ENCODE measurements at places on chromosomes 16 and 17. TPM values are rescaled to one million over a fixed set of nuclear protein-coding genes. Genes with fewer than 3 reads are reported as not detected.

The TBC1D3K gene
- total RNA-seq = not detected

The TP53I13 gene
- total RNA-seq = 46.7 TPM

The TP53TG3 gene
- total RNA-seq = not detected

The OGFOD3 gene
- total RNA-seq = 24.5 TPM

The ABCC11 gene
- under 0.01 TPM for total RNA-seq

The SMG6 gene
- 49.5 TPM for total RNA-seq

The TMEM235 gene
- not detected for total RNA-seq

The OTOA gene
- total RNA-seq = not detected

The PALB2 gene
- total RNA-seq = 9.2 TPM

The ZPBP2 gene
- not detected for total RNA-seq

The GALR2 gene
- not detected for total RNA-seq

The XPO6 gene
- total RNA-seq = 62.4 TPM

The MT3 gene
- total RNA-seq = not detected

The CTRB2 gene
- not detected for total RNA-seq

The ASB16 gene
- total RNA-seq = not detected

The SPIRE2 gene
- total RNA-seq = 3.2 TPM

The GAST gene
- not detected for total RNA-seq

The RARA gene
- 52.8 TPM for total RNA-seq

The MFSD6L gene
- total RNA-seq = not detected

The C17orf58 gene
- 21.3 TPM for total RNA-seq

The CCT6B gene
- 2.9 TPM for total RNA-seq

The CCDC144A gene
- 1.6 TPM for total RNA-seq

The HOXB6 gene
- 2.2 TPM for total RNA-seq

Data from pericardium fibroblast (primary cell).